Coronary artery (tissue), 2 donors: ENCODE measurements at places on chromosomes 4 and X.

GRCh38 chr4:83285055-83285407, 433 bp upstream of the COQ2 start:
- DNase-seq = no peak

DNA sequence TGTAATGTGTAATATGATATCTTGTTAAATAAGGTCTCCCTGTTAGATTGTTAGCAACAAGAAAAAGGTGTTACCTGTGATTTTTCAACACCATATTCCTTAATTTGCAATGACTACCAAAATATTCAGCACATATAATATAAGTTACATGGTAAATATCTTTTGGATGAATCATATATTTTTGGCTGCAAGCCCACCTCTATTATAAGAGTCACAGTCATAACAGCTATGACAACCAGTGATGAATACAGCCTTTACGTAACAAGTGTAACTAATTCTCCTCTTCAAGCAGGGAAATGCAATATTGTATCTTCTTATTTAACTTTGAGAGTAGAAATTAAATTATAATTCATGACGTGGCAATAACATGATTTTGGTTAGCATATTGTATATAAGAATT, 187.0 kb downstream of the NLGN4X start:
- no peak for DNase-seq

DNA sequence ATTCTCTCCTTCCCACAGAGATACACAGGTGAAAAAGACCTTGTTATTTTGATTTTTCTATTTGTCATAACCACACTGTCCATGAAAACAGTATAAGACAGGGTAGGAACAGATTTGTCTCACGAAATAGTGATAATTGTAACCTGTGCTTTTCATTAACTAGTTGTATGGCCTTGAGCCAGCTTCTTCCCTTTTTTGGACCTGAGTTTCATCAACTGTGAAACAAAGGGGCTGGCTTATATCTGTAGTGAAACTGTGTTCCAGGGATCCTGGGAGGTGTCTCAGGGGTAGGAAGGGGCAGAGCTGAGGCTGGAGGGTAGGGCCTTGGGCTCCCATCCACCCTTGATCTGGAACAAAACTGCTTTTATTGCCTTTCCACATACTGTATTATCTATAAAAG, 50.9 kb downstream of the MED28 start:
- DNase-seq = no peak

GRCh38 chr4:3599951-3600350, 67.7 kb upstream of the LRPAP1 start:
- no peak for DNase-seq

DNA sequence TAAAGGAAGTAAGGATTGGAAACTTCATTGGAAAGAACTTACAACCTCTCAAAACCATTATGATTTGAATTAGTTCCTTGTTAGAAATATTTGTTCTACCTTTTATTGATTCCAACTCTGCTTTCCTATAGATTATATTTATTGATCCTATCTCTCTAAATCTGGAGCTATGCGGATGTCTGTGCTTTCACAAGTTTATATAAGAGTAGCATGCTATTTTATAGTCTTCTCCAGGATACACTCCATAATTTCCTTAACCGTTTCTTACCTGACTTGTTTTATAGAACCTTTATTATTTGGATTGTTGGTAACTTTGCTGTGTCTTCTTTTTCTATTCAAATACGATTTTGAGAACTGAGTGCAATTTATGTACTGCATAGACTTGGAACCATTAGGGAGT, 668.1 kb downstream of the RAPGEF2 start:
- DNase-seq = no peak

- no peak for DNase-seq
Observed at GRCh38 chr4:37864786-37865185, 26.1 kb upstream of the TBC1D1 start.

GRCh38 chr4:74758551-74759145, 35.7 kb downstream of the BTC start:
- DNase-seq = no peak

GRCh38 chr4:5863461-5864113, 29.3 kb downstream of the CRMP1 start:
- DNase-seq = no peak

DNA sequence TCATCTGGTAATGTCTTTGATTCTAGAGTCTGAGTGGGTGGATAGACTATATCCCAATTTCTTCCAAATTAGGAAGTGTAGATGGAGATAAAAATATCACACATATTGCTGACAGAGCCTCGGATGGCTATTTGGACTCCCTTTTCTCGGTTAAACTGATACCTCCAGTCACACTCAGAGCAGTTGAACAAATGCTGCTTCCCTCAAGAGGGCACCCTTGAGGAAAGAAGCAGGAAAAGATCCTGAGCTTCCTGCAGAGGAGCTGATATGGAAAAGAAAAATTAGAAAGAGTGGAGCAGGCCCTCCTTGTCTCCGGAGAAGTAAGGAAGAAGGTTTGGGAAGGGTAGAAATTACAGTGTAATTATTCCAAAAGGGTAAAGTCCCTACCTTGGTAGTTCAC, 96.2 kb upstream of the CCSER1 start:
- no peak for DNase-seq

DNA sequence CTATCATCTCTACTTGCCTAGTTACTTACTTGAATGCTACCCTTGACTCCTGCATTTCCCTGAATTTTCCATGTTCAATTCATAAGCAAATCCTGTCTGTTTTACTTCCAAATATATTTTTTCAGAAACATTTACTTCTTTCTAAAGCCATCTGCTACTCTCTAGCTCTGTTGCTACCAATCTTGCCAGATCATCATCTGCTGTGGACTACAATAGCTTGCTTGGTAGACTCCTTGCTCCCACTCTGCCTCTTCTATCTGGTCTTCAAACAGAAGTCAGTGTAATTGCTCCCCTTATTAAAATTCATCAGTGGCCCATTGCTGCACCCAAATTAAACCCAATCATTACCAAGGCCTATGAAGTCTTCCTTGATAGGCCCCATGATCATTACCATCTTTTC, 151.6 kb upstream of the HPGD start:
- DNase-seq = no peak

- DNase-seq = no peak
Observed at GRCh38 chr4:138561906-138562305, 319.8 kb upstream of the SLC7A11 start.

- DNase-seq = no peak
Observed at GRCh38 chr4:7812231-7812857, 127.3 kb downstream of the AFAP1 start.

GRCh38 chr4:185202984-185203485, 765 bp downstream of the CFAP97 start:
- DNase-seq = no peak

GRCh38 chrX:152641996-152642395, 4.3 kb downstream of the GABRQ start:
- DNase-seq = no peak

DNA sequence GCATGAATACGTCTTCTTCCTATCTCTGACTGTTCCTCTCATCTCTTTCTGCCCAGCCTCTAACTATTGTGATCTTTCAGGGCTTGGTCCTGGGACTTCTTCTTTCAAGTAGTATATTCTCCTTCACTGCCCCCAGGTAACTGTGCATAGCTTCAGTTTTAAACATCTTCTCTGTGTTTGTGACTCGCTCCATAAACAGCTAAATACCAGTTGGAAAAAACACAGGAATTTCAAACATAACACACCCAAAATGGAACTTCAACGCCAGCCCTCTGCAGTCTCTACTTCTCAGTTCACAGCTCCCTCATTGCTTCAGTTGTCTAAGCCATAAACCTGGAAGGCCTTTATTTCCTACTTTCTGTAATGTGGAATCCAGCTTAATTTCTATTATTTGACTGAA, 16.6 kb downstream of the TRIML2 start:
- DNase-seq = no peak

GRCh38 chr4:184831153-184831552, 5.4 kb upstream of the ACSL1 start:
- no peak for DNase-seq

GRCh38 chr4:34935739-34936138, 1308.6 kb downstream of the ARAP2 start:
- DNase-seq = no peak

DNA sequence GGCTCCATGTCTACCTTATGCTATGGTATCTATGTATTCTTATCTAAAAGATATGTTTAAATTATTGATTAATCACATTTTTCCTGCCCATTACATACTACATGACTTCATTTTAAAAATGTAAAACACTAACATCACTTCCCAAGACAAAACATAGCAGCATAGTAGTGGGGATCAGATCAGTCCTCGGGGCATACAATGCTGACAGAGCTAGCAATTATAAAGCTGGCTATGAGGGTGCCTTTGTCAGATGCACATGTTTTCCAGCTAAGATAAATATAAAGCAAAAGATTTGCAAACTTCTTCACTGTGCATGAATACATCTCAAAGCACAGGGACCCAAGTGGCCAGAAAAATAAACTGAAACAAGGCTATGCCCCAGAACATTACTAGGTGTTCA, 549.8 kb upstream of the INTU start:
- no peak for DNase-seq

- no peak for DNase-seq
Observed at GRCh38 chr4:153519687-153520086, 53.5 kb downstream of the TMEM131L start.

DNA sequence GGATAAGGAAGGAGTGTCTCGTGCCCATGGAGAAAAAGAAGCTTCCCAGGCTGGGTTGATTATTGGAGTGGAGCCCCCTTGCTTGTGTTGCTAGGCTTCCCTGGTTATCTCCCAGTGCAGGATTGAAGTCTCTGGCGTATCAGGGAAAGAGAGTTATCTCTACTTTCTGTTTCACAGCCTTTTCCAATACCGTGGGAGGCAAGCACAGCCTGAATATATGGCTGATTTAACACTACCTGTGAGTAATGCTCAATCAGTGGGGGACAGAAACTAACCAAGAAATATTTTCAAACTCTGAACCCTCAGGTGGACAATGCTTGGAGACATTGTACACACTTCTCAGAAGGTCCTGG, 65.2 kb downstream of the SERPINA7 start:
- no peak for DNase-seq

DNA sequence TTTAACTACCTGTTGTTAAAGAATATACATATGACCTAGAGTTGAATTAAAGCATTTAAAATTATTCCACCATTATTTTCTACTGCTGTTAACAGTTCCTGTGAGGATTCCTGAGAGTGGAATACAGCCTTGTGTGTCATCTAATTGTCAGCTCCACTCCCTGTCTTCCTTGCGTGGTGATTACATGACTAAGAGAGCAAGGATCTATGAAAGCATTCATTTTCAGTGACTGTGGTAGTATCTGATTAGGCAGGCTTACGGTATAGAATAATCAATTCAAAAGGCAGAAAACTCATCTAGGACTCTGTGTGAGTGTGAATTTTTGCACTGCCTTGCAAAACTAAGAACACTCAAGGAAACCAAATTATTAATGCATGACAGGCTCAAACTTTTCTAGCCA, 577.8 kb downstream of the SH3BGRL start:
- DNase-seq = no peak

- no peak for DNase-seq
Observed at GRCh38 chr4:143399113-143399949, 62.7 kb downstream of the GAB1 start.

- DNase-seq = no peak
Observed at GRCh38 chr4:132071815-132072214, 1077.3 kb upstream of the PCDH10 start.

DNA sequence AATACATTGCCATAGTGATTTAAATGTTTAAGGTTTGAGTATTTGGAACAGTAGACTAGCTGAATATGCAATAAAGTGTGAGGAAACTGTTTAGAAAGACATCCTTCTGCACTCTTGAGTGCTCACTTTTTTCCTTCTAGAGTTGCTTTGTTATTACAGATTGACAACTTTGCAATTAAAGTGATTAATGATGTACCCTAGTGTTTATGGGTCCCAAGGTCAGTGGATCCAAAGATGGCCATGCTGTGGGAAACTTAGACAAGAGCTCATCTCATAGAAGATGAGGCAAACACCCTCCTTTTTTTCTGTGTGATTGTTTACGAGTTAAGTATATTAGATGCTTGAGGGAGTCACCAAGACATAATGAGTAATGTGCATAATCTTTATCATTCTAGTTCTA, 118.8 kb downstream of the PDLIM5 start:
- DNase-seq = no peak

DNA sequence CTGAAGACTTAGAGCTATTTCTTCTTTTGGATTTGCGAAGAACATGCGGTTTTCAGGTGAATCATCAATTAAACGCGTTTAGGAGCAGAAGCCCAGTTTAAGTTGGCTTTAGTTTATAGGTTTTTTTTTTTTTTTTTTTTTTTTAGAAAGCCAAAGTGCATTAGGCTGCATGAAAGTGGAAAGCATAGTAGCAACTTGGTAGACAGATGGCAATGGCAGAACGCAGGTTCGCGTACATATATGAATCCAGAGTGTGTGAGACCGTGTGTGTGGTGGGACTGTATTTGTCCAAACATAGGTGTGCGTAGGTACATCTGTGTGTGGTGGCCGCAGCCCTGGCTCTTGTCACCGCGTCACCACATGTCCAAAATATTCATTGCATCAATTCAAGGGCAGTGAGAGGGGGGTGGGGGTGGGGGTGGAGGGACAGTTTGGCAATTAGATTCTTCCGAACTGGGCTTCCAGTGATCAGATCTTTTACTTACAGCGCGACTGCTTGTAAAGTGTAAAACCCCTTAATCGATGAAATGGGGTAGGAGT, 901 bp downstream of the JADE1 start:
- no peak for DNase-seq

DNA sequence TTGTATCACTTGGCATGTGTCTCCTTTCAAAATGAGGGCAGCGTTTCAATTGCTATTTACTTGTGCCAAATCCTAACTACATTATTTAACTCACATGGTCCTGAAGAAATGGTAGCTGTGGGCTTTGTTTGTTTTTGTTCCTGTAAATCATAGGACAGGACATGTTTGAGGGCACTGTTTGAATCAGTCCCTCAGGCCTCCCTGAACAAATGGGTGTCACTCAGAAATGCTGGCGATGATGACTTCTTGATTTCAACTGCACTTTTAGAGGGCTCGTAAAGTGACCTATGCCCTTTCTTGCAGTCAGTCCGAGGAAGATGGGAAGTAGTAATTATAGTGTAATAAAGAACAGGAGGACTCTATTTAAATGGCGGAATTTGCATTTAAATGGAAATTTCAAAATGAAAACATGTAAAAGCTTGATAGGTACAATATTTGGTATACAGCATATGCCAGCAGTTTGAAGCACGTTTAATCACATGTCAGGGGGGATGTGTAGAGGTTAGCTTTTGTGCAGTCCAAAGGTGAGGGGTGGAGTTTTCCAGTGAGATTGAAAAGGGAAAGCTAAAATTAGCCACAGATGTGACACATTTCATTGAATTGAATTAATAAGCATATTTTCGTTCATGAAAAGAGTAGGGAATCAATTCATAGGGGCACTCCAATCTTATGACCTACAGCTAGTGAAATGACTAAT, 1958.7 kb upstream of the IGFBP7 start:
- DNase-seq = no peak

- DNase-seq = no peak
Observed at GRCh38 chrX:130012683-130013082, 30.2 kb downstream of the BCORL1 start.

- DNase-seq = no peak
Observed at GRCh38 chrX:134373736-134374135, 86.2 kb upstream of the HPRT1 start.
